ENCODE measurements at places on chromosomes 4 and X.

DNA sequence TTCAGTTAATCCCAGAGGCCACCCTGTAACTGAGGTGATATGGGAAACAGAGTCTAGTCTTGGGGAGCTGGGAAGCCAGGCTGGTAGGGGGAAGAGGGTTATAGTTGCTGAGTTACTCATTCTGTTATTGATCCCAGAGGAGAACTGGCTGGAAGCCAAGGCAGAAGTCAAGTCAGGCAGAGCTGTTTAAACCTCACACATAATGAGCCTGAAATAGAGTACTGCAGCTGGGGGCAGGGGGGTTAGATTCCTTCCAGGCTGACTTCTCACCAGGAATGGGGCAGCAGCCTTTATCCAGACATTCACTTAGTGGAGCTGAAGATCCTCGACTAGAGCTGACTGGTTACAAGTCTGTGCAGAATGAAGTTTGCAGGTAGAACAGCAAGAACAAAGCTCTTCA, 144.9 kb downstream of the C4orf33 start:
- peak; percentile 32 for DNase-seq

- DNase-seq, result no peak
Measured at GRCh38 chr4:169906104-169906503, 120.1 kb downstream of the MFAP3L start.

GRCh38 chr4:115453416-115453815, 340.0 kb upstream of the NDST4 start:
- peak; percentile 2 for DNase-seq

DNA sequence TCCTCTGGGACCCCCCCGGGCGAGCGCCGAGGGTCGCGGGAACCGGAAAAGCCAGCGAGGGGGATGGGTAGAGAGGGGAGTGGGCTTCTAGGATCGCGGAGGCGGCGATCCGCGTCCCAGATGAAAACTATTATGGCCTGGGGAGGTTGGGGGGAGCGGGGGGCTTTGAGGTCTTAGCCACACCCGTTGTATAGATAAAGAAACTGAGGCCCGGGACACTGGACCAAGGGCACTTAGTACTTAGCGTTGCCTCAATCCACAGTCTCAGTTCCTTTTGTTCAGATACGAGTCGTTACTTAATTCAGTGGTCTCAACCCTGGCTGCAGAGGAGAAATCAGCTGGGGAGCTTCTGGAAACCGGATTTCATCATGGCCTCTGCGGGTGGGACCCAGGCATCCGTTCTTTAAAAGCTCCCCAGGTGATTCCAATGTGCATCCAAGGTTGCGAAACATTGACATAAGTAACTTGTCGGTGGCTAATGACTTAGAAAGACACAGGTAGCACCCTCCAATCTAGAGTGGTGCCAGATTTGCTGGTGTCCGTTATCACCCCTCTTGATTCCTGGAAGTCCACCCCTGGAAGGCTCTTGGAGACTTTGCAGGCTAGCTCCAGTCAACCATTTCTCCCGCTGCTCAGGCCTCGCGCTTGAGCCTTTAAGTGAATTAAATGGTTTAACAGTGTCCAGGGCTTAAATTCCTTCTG, 90.7 kb downstream of the GEMIN8 start:
- no peak for DNase-seq
